ENCODE measurements at places on chromosomes 6 and 20. TPM values are rescaled to one million over a fixed set of nuclear protein-coding genes. Genes with fewer than 3 reads are reported as not detected.

- no peak for DNase-seq
These were observed 548.7 kb upstream of the MAP3K7 start for GRCh38 chr6:91135406-91136103.

- DNase-seq, result no peak
These were observed 120.7 kb downstream of the MACROD2 start for GRCh38 chr20:14116037-14116436.

Gene CLPSL2
- total RNA-seq, result not detected

- no peak for DNase-seq
These were observed 193.4 kb upstream of the CDYL start for GRCh38 chr6:4582506-4583417.

- DNase-seq, result no peak
These were observed 283.6 kb downstream of the QKI start for GRCh38 chr6:163698086-163698485.

- no peak for DNase-seq
These were observed 142.4 kb downstream of the FNDC1 start for GRCh38 chr6:159311618-159312017.

Gene DEFB116
- not detected for total RNA-seq

DNA sequence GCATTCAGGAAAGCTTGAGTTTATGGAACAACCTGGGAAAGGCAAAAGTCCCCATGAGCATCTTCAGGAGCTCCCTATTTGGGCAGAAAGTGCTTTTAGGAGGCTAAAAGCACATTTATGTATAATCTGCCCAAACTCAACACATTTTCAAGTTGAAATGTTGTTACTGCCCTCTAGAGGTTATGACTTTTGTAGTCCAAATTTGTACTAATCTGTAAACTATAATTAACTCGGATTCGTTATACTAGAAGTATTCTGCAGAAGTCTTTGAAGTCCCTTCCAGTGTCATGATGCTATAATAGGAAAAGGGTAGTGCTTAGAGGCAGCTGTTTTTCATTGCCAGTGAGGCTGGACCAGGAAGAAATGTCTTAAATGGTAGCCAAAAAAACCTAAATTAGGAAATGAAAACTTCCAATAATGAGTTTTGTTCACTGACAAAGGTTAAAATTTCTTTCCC is 44.8 kb upstream of the EMILIN3 start:
- DNase-seq, result no peak

- DNase-seq, result no peak
These were observed 198.9 kb downstream of the MTFR2 start for GRCh38 chr6:136051140-136051775.

- DNase-seq, result no peak
These were observed 134.5 kb downstream of the JARID2 start for GRCh38 chr6:15380351-15380750.

- DNase-seq, result no peak
These were observed 120.4 kb upstream of the RIPOR2 start for GRCh38 chr6:25056130-25056529.

Gene WFDC13
- not detected for total RNA-seq

GRCh38 chr6:13538600-13538999 is 35.8 kb upstream of the SIRT5 start:
- no peak for DNase-seq

GRCh38 chr20:8870652-8871051 is 198.2 kb upstream of the PLCB4 start:
- no peak for DNase-seq

- no peak for DNase-seq
These were observed 2.8 kb upstream of the HTR1B start for GRCh38 chr6:77466055-77466450.

- no peak for DNase-seq
These were observed 42.8 kb downstream of the RREB1 start for GRCh38 chr6:7150381-7151064.

DNA sequence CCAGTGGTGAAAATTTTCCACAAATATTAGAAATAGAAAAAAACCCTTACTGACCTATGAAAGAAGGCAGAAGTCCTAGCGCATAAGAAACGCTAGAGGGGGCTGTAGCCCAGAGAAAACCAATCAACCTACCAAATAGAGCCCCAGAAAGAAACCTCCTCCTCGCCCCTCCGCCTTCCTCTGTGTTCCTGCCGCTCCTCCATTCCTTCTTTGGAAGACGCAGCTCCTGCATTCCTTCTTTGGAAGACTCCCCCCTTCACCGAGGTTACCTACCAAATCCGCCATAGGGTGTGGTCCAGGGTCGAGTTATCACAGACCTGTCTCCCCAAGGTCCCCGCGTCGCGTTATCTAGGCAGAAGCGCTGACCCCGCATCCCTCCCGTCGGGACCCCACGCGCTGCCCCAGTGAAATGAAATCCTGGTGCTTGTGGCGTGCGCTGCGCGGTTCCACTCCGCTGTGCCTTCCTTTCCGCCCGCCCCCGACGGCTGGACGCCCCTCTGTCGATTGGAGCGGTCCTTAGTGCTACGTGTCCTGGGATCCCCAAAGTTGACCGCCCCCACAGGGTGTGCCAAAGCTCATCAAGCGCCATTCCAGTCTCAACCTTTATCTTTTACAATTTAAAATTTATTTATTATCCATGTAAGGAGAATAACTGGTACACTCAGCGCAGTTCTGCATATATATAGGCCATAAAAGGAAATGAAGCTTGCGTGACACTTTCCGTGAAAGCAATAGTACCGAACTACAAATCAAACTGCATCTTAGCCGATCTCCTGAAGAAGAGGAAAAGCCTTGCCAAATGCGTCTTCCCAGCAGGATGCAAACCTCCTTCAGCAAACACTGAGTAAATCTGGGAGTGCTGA is 13.0 kb downstream of the RPP21 start:
- DNase-seq, result peak; percentile 31

- DNase-seq, result no peak
These were observed 279.9 kb downstream of the SLC35F1 start for GRCh38 chr6:118186672-118187567.

DNA sequence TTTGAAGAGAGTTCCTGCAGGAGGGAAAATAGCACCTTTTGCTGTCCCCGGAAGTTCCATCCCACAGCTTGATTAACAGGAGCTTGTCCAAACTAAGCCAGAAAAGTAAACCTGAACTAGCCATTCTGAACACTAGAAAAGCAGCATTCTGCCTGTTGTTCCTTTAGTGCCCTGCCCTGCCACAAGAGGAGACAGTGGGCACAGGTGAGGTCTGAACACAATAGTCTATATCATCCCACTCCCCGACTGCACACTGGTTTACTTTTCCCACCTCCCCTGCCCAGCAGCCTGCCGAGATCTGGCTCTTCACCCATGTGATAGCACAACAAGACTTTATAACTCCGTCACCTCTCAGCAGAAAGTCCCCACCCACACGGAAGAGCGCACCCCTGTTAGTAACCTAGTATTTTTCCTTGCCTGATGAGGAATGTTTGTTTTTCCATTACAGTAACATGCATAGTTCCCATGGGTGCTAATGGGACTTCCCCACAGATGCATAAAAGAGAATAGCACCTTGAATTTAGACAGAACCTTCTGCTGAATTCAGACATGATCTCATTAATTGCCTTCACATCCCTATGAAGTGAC is 59.7 kb downstream of the TFAP2A start:
- no peak for DNase-seq

DNA sequence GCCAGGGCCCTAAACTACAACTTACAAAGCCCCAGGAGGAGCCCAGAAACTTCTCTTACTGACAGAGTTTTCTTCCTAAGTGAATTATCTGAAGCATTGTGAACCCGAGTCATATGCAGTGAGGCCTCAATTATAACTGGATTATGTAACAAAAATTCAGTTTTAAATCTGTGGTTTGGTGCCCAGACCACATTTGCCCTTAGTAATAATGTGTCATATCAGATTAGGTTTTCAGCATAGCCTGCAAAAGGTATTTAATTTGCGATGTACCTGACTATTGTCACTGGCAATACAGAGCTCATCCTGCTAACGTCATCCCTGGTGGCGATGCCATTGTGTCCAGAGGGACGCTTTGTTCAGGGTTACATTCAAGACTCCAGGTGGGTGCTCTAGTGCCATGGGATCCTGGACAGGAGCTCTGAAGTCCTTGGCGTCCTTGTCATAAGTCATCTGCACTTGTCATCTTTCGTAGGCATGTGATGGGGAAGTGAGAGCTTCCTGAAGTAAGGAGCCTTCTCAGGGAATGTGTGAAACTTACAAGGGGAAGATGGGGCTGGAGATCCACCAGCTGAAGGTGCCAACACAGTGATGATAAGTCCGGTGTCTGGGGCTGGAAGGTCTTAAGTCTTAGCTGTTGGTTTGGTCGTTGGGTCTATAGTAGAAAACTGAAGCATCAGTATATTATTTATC is 65.1 kb downstream of the HIVEP1 start:
- DNase-seq, result no peak

DNA sequence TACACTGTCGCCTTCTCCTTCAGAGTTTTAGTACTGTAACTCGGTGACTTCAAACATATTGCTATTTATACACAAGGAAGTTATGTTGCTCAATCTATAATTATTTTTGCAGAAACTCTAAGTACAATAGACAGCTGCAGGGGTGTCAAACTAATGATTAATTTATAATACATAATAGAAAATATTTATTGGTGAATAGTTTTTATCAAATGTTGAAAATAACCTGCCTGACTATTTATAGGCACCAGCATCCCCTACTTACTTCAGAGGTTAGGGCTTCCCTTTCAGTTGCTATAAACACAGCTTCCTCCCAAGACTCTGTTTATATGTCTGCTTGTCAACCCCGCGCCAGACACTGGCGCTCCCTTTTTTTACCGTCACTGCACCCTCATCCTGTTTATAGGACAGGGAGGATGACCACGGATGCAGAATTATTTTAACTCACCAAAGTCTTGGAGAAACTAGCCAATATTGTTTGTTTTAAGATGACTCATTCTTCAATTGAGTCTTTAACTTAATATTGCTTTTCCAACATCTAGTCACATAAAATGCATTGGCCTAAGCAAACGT is 225.0 kb downstream of the ALDH8A1 start:
- peak; percentile 22 for DNase-seq

- no peak for DNase-seq
These were observed 510.5 kb downstream of the PRKN start for GRCh38 chr6:162217058-162217457.

GRCh38 chr6:5247201-5247600 is 13.5 kb downstream of the LYRM4 start:
- no peak for DNase-seq

DNA sequence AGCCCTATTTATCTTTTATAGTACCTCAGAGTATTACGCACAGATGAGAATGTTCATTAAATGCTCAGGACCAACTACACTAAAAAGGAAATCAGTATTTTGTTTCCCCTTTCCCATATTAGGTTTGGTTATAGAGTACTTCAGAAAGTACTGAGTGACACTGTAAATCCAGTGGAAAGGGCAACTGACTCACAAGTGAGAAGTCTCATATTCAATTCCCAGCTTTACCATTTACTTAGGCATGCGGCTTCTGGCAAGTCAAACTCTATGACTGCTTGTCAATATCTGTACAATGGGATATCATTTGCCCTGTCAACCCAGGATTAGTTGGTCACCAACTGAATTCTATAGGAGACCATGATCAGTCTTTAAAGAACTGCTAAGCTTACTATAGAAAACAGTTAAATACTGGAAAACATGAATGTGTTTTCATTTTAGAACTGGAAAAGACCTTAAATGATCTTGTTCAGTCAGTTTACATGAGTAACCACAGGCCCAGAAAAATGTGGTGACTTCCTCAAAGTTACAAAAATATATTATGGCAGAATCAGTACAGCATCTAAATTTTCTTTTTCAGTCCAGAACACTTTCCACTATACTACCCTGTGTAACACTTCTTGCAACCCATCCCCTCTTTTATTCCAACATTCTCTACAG is 3.6 kb downstream of the MAP3K7 start:
- DNase-seq, result no peak

GRCh38 chr20:63693733-63694583 is 2.5 kb upstream of the TNFRSF6B start:
- peak; percentile 11 for DNase-seq

Gene PRKN
- total RNA-seq, result 27.7 TPM

GRCh38 chr20:44643596-44644229 is 7.8 kb downstream of the ADA start:
- DNase-seq, result peak; percentile 76

Gene PAQR8
- 6.3 TPM for total RNA-seq

- no peak for DNase-seq
These were observed 599.5 kb upstream of the NRSN1 start for GRCh38 chr6:23526526-23526925.

Gene BPIFB1
- not detected for total RNA-seq

Gene METTL24
- 2.1 TPM for total RNA-seq

Gene ROS1
- 0.06 TPM for total RNA-seq

- no peak for DNase-seq
These were observed 108.6 kb downstream of the VIP start for GRCh38 chr6:152859225-152859624.

Gene LY86
- total RNA-seq, result 0.23 TPM

Gene FUT9
- total RNA-seq, result not detected

Gene PKIG
- total RNA-seq, result 155 TPM

DNA sequence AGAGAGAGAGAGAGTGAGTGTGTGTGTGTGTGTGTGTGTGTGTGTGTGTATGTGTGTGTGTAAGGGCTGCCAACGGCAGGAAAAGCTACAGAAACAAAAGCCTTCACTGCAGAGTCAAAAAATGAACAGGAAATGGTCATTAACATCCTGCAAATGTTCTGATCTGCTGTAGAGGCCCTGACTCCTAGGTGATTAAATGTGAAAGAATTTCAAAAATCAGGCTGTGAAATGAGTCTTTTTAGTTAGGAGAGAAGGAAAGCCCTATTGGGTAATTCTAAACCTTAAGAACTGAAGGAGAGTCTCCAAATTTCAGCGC is 166.5 kb upstream of the MYLIP start:
- DNase-seq, result no peak

Gene CTAGE9
- not detected for total RNA-seq

DNA sequence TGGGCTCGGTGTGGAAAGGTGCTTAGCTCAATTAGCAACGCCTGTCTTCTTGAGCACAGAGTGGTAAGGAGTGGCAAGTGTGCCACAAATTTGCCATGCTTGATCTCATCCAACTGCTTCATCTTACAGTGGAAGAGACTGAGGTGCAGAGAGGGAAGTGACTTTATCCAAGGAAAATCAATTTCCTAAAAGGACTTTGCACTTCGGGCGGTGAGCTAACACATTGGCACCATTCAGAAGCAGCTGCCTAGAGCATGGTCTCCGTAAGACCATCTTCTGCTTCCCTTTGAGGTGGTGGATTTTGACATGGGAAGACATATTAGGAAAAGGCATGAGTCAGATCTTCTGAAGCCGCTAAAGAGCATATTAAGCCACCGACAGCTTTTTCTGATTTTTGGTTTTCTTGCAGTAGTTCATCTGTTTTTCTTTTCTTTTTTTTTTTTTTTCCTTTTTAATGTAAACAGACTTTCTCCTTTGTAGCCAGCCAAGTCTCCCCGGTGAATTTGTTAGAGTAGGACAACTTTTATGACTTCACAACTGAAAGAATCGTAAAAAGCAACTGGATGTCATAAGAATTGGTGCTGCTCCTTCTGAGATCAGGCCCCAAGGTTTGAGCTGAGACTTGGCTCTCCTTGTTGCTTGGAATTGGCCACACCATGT is 273.2 kb downstream of the CDC5L start:
- DNase-seq, result no peak

GRCh38 chr6:45327956-45328522 is at the start of gene RUNX2:
Gene RUNX2, plus strand, starts transcription at chr6:45328330. Its CDS starts 397 bp downstream, at chr6:45328727.
- no peak for DNase-seq

Data from heart right ventricle (tissue), 16 donors.